ENCODE measurements at places on chromosomes 4 and X. TPM values are rescaled to one million over a fixed set of nuclear protein-coding genes. Genes with fewer than 3 reads are reported as not detected.

GRCh38 chr4:81634165-81634564 is 162.5 kb upstream of the RASGEF1B start:
- DNase-seq: no peak

GRCh38 chr4:170414961-170415360 is 325.2 kb upstream of the AADAT start:
- DNase-seq: no peak

GRCh38 chr4:10746371-10747171 is 62.0 kb upstream of the CLNK start:
- DNase-seq: no peak

GRCh38 chr4:87505862-87506261 is 23.3 kb downstream of the SPARCL1 start:
- no peak for DNase-seq

DNA sequence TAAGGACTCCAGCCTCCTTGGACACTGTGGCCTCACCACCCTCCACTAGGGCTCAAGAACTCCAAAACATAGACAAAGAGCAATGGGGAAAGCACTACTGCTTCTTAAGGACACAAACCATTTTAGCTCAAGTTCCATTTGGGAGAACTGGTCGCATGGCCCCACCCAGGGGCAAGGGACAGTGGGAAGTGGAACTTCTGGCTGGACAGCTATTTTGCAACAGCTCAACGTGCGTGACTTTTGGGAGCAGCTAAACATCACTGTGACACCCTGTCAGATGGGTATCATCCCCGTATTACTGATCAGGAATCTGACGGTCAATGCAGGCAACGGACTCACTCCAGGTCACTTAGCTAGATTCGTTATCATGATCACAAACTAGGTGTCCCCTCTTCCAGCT is 9.0 kb upstream of the GLOD5 start:
- no peak for DNase-seq

DNA sequence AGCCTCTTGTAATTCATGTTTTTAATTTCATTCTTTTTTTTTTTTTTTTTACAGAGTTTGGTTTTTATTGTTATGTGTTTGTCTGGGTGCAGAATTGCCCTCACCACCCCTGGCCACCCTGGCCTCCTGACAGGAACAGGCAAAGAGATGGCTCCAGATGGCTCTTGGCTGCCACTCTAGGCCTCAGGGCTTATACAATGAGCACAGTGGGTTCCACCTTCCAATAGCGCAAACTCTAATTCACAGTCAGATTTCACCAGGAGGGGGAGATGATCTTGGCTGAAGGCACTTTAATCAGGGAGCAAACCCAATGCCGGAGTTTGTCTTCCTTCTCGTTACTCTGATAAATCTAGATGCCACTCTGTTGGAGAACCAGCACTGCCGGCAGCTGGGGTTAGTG is 24.8 kb downstream of the CPE start:
- DNase-seq: no peak

- no peak for DNase-seq
These were observed 17.8 kb downstream of the TBC1D1 start for GRCh38 chr4:37908488-37909331.

- no peak for DNase-seq
These were observed 229.3 kb upstream of the NEIL3 start for GRCh38 chr4:177080388-177080787.

DNA sequence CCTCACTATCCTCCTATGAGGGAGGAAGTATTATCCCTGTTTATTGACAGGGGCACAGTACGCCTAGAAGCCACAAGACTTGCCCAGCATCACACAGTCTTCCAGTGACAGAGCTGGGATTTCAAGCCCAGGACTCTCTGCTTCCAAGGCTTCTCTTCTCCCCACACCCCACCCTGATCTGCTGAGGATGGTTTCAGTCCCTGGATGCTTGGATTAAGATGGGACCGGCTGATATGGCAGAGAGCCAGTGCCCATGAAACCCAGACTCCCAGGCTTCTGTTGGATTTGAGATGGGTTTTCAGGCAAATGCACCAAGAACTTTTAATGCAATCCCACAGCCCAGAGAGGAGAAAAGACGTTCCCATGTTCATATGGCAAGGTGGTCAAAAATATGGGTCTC is 23.2 kb downstream of the EFNB1 start:
- no peak for DNase-seq

DNA sequence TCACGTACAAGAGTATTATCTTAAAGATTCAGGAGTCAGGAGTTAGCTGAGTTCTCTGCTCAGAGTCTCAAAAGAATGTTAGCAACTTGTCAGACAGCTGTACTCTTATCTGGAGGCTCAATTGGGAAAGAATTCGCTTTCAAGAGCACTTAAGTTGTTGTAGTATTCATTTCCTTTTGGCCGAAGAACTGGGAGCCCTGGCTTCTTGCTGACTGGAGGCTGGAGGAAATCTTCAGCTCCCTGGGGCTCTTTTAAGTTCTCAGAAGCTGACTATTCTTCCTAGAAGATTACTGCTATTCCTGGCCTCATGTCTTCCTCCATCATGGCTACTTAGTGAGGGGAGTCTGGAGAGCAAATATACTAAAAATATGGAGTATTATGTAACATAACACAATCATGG is 587.2 kb downstream of the EPHA5 start:
- no peak for DNase-seq

DNA sequence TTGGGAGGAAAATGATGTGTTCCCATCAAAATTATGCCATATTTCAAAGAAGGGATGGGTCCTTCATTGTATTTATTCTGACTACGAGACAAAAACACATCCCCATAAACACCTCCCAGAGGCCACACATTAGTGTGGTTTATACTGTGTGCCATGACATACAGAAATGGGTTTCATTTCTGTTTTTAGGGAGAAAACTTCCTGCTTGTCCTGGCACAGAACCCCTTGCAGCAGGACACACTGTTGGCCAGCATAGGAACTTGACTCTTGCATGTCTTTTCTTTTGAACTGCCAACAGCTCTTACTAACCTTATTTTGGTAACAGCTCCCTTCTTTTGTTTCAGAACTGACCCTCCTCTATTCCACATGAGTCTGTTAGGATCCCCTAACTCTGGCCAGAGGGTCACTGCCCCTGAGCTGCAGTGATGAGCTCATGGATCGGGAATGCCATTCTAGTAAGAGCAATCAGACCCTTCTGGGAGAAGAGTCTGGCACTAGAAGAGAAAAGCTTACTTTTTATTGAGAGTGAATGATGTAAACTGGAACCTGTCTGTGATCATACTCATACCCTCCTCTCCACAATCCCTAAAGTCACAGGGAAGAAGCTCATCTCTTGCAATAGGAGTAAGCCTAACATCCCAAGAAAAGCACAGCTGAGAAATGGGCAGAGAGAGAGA is 86.4 kb downstream of the SMIM20 start:
- DNase-seq: no peak

GRCh38 chr4:141307241-141307689 is 86.6 kb downstream of the ZNF330 start:
- DNase-seq: peak; percentile 67

DNA sequence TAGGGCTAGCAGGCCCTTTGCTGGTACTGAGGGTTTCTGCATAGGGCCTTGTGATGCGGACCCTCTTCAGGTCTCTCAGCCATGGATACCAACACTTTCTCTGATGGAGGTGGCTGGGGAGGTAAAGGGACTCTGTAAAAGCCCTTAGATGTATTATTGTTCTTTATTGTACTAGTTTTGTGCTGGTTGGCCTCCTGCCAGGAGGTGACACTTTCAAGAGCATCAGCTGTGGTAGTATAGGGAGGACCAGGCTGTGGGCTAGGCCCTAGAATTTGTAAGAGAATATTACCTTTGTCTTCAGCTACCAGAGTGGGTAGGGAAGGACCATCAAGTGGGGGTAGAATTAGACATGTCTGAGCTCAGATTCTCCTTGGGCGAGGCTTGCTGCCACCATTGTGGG is 936.3 kb downstream of the CENPC start:
- no peak for DNase-seq

- DNase-seq: peak; percentile 25
These were observed 25.5 kb upstream of the RXFP1 start for GRCh38 chr4:158496030-158496741.

DNA sequence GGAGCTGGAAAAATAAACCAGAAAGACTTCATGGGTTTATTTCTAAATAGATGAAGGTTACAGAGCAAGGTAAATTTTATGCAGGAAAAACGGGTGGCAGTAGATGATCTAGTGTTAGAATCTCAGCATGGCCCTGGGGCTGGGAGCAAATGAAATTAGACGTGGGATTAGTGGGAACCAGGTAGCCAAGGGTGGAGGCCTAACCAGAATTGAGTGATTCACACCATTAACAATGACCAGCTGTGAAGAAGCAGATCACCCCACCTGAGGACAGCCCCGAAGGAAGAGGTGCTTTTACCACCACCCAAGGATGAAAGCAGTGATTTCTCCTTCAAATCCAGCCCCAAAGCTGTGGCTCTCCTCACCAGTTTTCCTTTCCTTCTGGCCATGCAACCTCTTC is 20.8 kb upstream of the ACSL1 start:
- no peak for DNase-seq

GRCh38 chr4:2068566-2068965 is 9.4 kb downstream of the NAT8L start:
- peak; percentile 44 for DNase-seq

GRCh38 chr4:3332498-3332897 is 39.7 kb downstream of the RGS12 start:
- DNase-seq: no peak

DNA sequence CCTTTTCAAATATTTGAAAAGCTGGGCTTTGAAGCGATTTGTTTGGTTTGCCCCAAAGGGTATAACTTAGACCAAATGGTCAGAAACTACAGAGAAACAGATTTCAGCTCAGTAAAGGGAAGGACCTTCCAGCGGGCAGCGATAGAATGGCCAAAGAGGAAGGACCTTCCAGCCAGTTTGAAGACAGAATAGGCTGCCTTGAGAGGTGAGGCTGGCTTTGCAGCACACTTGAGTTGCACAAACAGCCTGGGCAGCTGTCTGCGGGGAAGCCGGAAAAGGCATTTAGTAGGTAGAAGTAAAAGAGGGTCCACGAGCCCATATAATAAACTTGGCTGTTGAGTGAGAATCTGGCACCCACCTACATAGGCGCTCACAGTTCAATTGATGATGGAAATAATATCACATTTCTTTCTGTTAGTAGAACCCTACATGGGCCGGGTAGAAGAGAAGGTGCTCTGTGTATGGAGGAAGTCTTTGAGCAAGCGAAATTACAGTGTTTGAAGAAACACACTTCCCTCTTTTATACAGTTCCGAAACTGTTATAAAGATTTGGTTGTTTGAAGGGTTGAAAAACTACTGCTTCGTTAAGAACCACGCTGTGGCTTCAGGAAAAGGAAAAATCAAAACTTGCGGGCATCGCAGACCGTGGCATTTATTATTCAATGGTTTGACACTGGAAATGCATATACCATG is 75.0 kb upstream of the SORBS2 start:
- DNase-seq: no peak

DNA sequence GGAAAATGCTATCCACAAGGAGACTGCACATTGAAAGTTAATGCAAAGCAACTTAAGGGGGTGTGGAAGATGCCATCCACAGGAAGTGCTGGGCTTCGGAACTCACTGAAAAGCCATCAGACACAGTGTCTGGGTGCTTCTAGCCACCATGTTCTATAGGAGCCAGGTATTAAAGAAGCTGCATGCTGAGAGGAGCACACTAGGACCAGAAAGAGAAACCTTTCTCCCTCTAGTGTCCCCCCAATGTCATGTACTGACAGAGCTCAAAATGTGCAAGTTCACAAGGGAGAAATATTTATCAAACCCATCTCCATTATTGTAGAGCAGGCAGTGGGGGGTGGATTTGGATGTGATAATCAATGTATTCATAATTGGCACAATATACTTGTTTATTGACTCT is 510.9 kb downstream of the GRID2 start:
- no peak for DNase-seq

DNA sequence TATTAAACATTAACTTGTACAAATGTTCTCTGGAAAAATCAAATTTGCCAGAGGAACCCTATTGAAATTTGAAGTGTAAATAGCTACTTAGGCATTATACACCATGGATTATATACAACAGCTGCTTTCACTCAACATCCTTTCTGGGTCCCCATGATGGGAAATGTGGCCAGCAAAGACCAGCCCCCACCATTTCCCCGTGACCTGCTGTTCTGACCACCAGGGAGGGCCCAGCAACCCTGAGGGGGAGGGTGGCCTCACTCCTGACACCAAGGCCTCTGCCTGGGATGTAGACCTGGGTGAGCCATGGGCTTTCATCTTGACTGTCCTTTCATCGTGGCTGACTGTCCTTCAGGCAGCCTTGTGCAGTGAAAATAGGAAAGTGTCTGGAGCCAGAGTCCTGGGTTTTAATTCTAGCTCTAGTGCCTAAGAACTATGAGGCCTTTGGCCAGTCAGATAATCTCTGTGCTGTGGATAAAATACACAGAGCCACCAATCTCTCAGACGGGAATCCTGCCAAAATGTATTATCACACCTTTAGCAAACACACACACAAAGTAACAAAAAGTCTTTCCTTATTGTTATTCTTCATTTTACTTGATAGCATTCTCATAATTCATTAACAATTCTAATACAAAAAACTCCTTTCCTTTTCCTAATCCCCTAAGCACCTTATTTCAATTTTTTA is 45.1 kb downstream of the NR3C2 start:
- no peak for DNase-seq

Gene TRPC5OS
- total RNA-seq: not detected

Gene CDKL2
- total RNA-seq: 0.11 TPM

Gene EOLA2
- total RNA-seq: 20.7 TPM

Gene AVPR2
- total RNA-seq: 3.2 TPM

Gene PRKG2
- total RNA-seq: 0.05 TPM

Gene TMEM271
- total RNA-seq: not detected

Gene PCDH19
- total RNA-seq: 0.65 TPM

Gene WNK3
- total RNA-seq: 0.73 TPM

Gene GSX2
- total RNA-seq: not detected

All from Right ventricle myocardium inferior (tissue), 1 donor.